ENCODE measurements at places on chromosomes 6 and 20.
A peak's percentile ranks its signal among the peaks of the same experiment; 100 is the strongest.

DNA sequence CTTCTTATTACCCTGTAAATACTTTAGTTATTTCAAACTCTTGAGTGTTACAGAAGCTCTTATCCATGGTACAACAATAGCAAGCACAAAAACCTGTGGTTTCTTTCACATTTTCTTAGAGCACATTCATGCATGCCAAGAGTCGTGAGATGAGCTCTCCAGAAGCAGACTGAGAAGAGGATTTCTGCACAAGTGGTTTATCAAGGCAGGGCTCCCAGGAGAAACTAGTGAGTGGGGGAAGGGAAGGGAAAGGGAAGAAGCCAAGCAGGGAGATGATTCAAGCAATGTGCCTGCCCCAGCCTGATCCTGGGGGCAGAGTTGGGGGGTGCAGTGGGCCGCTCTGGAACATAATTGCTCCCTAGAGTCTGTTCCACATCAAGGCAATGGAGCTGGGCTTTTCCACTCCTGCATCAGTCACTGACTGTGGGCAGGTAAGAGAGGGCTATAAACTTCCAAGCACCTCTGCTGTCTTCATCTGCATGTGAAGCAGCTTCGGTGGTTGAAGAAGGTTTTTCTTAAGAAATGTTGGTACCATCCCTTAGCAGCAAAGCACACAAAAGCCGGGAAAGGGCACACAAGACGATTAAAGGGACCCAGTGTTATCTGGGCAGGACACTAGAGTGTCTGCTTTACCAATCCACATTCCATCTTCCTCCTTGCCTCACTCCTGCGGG is 152.1 kb downstream of the PLCB4 start:
- DNase-seq = no peak

GRCh38 chr6:14765721-14766390 is 480.0 kb upstream of the JARID2 start:
- no peak for DNase-seq

- DNase-seq = no peak
These were observed 3.3 kb upstream of the ULBP1 start for GRCh38 chr6:149960488-149960887.

- DNase-seq = peak; percentile 75
These were observed 247.9 kb downstream of the CDH4 start for GRCh38 chr20:61499859-61500554.

- DNase-seq = peak; percentile 71
These were observed 25.9 kb downstream of the RIN2 start for GRCh38 chr20:19783966-19784401.

- peak; percentile 35 for DNase-seq
These were observed 744 bp downstream of the STAU1 start for GRCh38 chr20:49187330-49187850.

- DNase-seq = no peak
These were observed 36.2 kb upstream of the OLIG3 start for GRCh38 chr6:137530404-137530803.

- peak; percentile 13 for DNase-seq
These were observed 412.6 kb upstream of the PLCB4 start for GRCh38 chr20:8656335-8656734.

DNA sequence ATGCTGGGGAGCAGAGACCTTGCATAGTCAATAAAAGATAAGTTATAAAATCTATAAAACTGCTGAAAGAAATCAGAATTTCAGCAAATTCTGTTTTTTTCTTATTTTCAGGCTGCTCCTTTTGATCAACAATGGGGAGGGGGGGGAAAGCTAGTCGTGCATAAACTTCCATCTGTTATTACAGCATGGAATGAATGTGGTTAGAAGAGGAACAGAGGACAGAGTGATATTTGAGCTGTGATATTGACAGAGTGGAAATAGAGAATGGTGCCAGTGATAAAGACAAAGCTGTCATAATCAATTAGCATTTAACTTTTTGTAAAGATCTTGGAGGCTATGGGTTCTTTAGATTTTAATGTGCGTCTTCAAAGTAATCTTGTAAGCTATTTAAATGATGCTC is 43.4 kb upstream of the QKI start:
- no peak for DNase-seq

- no peak for DNase-seq
These were observed 31.6 kb downstream of the RANBP9 start for GRCh38 chr6:13679996-13680395.

- no peak for DNase-seq
These were observed 257.6 kb downstream of the NFATC2 start for GRCh38 chr20:51284871-51285270.

- no peak for DNase-seq
These were observed 38.3 kb downstream of the HNF4A start for GRCh38 chr20:44393608-44394451.

GRCh38 chr20:2138396-2138795 is 36.8 kb downstream of the STK35 start:
- DNase-seq = no peak

GRCh38 chr6:107355659-107356058 is 103.7 kb downstream of the PDSS2 start:
- DNase-seq = no peak

- peak; percentile 86 for DNase-seq
These were observed 7.6 kb downstream of the LEMD2 start for GRCh38 chr6:33781131-33781975.

- DNase-seq = no peak
These were observed 51.0 kb upstream of the IL20RA start for GRCh38 chr6:137095651-137096238.

- no peak for DNase-seq
These were observed 95.8 kb downstream of the RPP40 start for GRCh38 chr6:4908062-4908461.

DNA sequence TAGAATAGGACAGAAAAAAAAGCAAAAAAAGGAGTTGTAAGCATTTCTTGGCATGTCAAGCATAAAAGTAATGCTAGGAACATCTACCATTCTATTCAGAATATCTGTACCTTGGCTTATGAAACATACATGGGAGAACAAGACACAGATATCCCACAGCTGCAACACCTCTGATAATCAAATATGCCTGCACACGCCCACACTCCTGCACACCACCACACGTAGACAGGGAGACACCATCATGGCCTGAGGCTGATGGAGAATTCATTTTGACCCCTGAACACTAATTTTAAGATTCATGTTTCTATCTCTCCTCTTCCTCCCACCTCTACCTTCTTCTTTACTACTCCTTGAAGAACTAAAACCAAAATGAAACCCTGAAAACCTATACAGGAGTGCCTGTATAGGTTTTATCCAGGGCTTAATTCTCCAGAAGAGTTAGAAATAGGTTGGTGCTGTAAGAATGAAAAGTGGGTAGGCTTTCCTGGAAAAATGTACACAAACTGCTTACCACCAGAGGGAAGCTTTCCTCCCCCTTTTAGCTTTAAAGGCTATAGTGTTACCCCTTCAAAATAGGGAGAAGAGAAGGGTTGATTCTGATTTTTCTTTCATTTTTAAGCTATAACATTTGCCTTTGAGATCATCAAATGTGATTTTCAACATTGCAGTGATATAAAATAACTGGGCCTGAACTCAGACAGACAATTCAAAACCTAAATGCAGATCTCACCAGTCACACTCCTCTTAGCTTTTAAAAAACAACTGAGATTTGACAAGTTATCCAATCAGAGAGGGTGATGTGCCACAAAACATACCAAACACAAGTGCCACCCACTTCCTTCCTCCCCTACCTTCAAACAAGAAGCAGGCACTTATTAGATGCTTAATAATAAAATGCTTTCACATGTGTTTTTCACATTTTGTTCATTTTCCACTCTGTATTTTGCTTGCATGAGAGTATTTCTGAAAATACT is 57.9 kb downstream of the ELOVL5 start:
- DNase-seq = no peak

- DNase-seq = peak; percentile 22
These were observed 695.2 kb downstream of the PHF3 start for GRCh38 chr6:64330694-64331307.

DNA sequence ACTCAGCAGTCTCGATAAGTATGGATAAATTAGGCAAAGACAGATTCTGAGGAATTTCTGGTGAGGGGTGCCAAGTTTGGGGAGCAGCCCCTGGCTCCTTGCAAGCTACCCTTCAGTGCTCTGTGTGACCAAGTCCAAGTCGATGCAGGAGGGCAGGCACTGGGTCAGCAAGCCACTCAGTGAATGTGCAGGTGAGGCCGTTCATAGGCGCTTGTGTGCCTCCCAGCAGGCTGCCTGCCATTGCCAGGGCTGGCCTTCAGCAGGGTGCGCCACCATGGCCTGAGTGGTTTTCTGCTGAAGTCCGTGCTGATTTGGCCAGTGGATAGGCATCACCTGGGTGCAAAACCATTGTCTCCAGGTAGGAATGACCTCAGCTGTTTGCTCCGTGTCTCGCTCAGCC is 3.3 kb upstream of the GNRH2 start:
- no peak for DNase-seq

- peak; percentile 89 for DNase-seq
These were observed 17.0 kb downstream of the GPX5 start for GRCh38 chr6:28542440-28543296.

GRCh38 chr20:13006825-13007224 is 1.9 kb upstream of the SPTLC3 start:
- peak; percentile 80 for DNase-seq

- no peak for DNase-seq
These were observed 45.4 kb downstream of the SYNJ2 start for GRCh38 chr6:158026901-158027589.

DNA sequence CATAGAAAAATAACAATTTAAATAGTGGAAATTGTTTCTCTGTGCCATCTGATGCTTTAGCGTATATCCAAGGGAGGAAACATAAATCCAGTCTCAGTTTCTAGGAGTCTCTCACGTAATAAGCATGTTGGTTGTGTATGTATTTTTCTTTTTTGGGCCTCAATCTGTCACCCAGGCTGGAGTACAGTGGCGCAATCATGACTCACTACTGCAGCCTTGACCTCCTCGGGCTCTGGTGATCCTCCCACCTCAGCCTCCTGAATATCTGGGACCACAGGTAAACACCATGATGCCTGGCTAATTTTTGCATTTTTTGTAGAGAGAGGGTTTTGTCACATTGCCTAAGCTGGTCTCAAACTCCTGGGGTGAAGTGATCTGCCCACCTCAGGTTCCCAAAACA is 78.6 kb upstream of the PLN start:
- DNase-seq = peak; percentile 10

- no peak for DNase-seq
These were observed 250.9 kb upstream of the CITED2 start for GRCh38 chr6:139625081-139625939.

DNA sequence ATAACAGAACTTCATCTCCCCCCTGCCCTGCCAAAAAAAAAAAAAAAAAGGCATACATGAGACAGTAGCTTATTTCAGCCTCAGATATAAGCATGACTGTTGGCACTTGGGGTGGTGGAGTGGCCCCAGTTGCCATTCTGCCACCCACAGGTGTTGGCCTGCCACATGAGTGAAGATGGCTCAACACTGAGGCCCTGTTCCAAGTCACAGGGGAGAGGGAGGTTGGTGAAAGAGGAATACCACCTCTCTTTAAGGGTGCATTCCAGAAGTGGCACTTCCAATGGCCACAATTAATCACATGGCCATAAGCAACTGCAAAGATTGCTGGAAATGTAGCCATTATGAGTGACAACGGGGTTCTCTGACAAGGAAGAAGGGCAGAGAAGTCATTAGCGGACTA is 61.9 kb upstream of the JARID2 start:
- no peak for DNase-seq

GRCh38 chr20:11035211-11035610 is 361.4 kb upstream of the JAG1 start:
- DNase-seq = peak; percentile 12

- DNase-seq = no peak
These were observed 328.5 kb downstream of the SOX4 start for GRCh38 chr6:21922086-21922485.

Measured in ELR (cell line).